Effector memory CD4-positive, alpha-beta T cell (primary cell): ENCODE measurements at places on chromosomes 2 and 18.

DNA sequence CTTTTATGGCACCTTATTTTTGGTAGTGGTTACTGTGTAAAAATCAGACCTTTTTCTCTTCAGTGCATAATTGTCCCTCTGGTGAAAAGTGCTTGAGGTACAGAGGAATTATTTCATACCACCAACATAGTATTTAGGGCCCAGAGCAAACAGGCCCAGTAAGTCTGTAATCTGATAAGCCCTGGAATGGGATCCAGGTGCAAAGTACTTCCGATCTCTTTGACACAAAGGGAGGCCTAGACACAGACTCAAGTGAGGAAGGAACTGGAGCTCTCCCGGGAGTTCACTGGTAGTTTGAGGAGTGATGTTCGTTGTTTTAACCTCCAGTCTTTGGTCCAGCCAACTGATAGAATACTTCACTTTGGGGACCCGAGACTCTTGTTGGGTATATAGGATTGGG lies 57.4 kb downstream of the RAB31 start:
- DNase-seq = no peak

- peak; percentile 75 for DNase-seq
These were observed 46.9 kb downstream of the DNMT3A start for GRCh38 chr2:25294573-25295462.

GRCh38 chr2:240911641-240912265 lies 5.6 kb downstream of the CROCC2 start:
- no peak for DNase-seq

GRCh38 chr2:31523871-31524492 lies 56.8 kb downstream of the SRD5A2 start:
- DNase-seq = peak; percentile 16

DNA sequence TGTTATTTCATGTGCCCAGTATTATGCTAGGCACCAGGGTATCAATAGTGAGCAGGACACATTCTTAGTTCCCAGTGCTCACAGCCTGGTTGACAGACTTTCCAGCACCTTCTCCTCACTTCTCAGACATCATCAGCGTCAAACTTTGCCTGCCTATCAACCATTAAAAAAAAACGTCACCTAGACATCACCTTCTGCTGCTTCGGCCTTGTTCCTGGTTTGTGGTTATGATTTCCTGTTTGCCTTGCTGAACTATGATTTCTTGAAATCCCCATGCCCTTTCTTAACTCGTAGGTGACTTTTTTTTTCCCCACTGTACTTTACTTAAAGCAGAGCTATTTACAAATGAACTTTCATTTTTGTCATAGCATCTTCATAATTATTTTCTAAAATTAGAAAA lies 60.4 kb upstream of the NABP1 start:
- DNase-seq = peak; percentile 50

DNA sequence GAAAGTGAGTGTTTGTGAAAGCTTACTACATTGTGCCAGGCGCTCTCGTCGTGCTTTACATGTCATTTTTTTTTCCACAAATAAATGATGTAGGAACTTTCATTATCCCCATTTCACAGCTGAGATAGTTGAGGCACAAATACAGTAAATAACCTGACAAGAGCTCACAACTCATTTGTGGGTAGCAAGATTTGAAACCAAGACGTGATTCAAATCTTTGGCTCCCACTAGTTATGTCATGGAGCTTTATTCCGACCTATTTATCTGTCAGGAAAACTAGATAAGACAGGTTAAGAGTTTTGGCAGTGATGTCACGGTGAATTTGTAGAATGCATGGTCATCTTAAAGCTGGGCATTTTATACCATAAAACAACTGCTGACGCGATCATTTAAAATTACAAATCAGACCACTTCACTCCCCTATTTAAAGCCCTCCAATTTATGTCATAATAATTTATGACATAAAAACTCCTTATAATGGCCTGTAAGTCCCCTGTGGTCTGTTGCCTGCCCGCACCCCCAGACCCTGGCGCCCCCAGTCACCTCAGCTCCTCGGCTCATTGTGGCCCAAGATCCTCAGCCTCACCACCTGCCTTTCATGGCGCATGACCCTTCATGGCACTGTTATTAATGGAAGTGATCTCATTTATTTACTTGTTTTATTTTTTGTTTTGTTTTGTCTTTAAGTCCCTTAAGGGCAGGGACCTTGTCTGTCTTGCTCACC lies 678 bp upstream of the ZNF24 start:
- no peak for DNase-seq

DNA sequence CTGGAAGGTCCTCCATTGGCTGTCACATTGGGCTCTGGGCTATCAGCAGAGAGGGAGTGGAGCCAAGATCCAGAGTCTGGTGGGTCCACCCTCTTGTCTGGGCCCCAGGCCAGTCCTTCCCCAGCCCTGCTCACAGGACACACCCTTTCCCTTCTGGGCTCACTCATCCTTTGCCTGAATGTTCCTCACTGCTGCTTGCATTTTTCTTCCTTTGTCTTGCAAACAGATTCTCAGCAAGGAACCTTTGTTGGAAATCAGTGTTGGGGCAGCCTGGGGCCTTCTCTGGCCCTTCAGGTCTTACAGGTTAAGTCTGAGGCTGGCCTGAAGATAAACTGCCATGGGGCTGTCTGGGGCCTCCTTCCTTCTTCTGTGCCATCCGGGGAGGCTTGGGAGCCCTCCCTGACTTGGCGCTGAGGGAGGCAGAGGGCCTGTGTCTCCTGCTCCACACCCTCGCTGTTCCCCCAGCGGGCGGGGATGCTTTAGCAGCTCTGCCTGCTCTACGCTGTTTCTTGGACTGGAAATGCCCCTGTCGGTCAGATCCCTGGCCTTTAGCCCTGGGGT lies 11.5 kb upstream of the CELF4 start:
- DNase-seq = no peak

GRCh38 chr18:39991696-39992265 lies 1963.3 kb upstream of the PIK3C3 start:
- DNase-seq = no peak

DNA sequence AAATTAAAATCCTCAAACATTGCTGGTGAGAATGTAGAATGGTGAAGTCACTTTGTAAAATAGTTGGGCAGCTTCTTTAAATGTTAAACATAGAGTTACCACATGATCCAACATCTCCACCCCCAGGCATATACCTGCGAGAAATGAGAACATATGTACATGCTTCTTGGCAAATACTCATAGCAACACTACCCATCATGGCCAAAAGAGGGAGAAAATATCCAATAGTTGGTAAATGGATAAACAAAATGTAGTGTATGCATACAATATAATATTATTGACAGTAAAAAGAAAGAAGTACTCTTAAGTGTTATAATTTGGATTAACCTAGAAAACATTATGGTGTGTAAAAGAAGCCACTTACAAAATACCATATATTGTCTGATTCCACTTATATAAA lies 185.9 kb downstream of the CDH7 start:
- no peak for DNase-seq

GRCh38 chr18:26911840-26912239 lies 46.3 kb upstream of the AQP4 start:
- DNase-seq = no peak

DNA sequence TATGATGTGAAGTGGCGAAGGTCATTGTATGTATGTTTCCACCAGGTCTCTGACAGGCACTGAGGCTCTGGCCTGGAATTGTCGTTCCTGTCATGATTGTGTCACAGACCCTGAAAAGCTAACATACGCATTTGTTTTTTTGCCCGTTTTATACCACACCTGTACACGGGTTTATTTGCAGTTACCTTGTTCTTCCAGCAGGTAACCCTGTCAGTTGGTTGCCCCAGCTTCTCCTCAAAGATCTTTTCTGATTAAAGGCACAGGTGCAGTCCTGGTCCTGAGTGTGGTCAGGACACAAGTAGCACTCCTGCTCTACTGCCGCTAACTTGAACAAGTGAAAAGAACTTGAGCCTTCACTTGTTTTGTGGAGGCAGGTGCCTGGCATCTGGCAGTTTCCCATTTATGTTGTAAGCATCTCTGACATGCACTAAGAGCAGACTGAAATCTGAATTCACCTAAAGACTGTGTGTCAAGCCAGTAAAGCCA lies 19.9 kb downstream of the CD8A start:
- DNase-seq = no peak

- DNase-seq = peak; percentile 50
These were observed 24.3 kb downstream of the INPP5D start for GRCh38 chr2:233084488-233084887.

- DNase-seq = no peak
These were observed 141.6 kb upstream of the SP3 start for GRCh38 chr2:174106736-174107135.

- no peak for DNase-seq
These were observed 4.1 kb downstream of the FEV start for GRCh38 chr2:218980735-218981389.

DNA sequence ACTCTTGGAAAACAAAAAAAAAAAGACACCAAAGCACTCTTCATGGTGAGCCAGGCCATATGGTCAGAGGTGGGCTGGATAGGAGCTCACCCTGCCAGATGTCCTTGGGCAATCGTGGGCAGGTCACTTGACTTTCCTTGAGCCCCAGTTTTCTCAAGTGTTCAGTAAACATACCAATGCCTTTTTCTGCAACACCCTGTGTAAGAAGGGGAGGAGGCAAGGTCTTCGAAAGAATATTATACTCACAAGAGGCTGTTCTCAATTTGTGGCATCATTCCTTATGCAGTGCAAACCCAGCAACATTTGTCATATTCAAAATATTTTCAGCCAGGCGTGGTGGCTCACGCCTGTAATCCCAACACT lies 22.9 kb upstream of the TMEM87B start:
- no peak for DNase-seq

GRCh38 chr18:10928772-10929373 lies 220.5 kb downstream of the PIEZO2 start:
- no peak for DNase-seq

- DNase-seq = no peak
These were observed 20.4 kb upstream of the LYG2 start for GRCh38 chr2:99275882-99276281.

DNA sequence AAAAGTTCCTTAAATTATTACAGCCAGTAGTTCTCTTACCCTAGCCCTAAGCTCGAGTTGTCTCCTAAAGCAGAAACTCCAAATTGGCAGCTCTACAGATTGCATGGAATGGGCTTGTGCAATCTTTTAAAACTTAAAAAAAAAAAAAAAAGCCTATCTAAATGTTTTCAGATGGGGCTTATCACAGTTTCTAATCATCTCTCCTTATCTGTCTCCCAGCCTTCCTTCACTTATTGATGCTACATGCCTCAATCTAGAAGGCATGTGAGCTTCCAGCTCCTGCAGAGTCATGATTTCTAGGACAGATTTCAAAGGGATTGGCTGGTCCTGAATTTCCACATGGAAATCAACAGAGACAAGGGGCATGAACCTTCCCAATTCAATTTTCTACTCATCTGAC lies 33.1 kb upstream of the PELI1 start:
- DNase-seq = no peak
